ENCODE measurements at places on chromosomes 2 and 18.

DNA sequence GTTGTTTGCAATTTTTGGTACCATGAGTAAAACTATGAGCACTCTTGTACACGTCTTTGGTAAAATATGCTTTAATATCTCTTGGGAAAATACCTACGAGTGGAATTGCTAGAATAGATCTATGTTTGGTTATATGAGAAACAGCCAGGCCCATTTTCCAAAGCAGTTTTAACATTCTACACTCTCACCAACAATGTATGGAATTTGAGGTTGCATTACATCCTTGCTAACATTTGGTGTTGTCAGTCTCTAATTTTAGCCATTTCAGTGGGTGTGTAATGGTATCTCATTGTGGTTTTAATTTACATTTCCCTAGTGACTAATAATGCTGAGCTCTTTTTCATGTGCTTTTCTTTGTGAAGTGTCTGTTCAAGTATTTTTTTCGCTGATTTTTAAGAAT lies 118.9 kb upstream of the TCF4 start:
- peak; percentile 98 for DNase-seq

GRCh38 chr2:16709769-16710168 lies 44.1 kb upstream of the CYRIA start:
- DNase-seq = no peak

GRCh38 chr2:235170016-235170415 lies 218.2 kb downstream of the SH3BP4 start:
- DNase-seq = peak; percentile 93

DNA sequence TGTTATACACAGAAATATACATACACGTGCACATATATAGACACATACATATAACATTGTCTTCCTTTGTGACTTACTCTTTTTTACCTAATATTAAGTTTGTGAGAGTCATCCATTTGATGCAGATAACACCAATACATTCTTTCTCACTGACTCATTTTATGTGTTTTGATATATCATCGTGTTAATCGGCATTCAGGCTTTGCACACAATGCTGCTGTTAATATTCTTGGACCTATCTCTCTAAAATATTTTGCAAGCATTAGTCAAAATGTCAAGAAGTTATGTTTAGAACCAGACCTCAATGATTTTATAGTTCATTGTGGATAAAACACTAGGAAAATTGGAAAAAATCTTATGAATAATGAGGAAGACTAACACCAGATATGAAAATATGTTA lies 441.1 kb downstream of the LRATD1 start:
- peak; percentile 75 for DNase-seq

- no peak for DNase-seq
Observed at GRCh38 chr2:25722224-25722623, 48.8 kb upstream of the DTNB start.

GRCh38 chr18:41378598-41378997 lies 576.4 kb upstream of the PIK3C3 start:
- peak; percentile 65 for DNase-seq

DNA sequence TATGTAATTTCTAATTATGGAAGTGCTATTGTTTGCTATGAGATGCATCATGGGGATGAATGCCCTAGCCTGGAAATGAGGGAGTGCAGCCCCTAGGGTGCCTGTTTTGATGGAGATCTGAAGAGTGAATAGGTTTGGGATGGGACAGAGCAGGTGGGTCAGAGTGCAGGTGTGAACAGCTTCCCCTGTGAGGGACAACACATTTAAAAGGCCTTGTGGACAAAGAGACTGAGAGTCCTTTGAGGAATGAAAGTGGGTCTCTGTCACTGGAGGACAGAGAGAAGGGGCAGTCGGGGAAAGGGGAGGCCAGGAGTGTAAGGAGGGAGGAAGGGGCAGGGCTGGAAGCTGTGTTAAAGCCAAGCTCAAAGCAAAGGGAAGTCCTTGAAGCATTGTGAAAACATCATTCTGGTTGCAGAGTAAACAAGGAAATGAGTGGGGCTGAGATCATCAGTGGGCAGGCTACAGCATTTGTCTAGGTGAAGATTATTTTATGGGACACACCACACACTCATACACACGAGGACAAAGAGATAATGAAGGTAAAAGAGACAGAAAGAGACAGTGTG lies 877.6 kb downstream of the SLC4A3 start:
- peak; percentile 52 for DNase-seq

GRCh38 chr2:169507698-169508097 lies 1.8 kb upstream of the KLHL41 start:
- peak; percentile 37 for DNase-seq

GRCh38 chr2:105749583-105750400 lies 5.1 kb downstream of the NCK2 start:
- no peak for DNase-seq

DNA sequence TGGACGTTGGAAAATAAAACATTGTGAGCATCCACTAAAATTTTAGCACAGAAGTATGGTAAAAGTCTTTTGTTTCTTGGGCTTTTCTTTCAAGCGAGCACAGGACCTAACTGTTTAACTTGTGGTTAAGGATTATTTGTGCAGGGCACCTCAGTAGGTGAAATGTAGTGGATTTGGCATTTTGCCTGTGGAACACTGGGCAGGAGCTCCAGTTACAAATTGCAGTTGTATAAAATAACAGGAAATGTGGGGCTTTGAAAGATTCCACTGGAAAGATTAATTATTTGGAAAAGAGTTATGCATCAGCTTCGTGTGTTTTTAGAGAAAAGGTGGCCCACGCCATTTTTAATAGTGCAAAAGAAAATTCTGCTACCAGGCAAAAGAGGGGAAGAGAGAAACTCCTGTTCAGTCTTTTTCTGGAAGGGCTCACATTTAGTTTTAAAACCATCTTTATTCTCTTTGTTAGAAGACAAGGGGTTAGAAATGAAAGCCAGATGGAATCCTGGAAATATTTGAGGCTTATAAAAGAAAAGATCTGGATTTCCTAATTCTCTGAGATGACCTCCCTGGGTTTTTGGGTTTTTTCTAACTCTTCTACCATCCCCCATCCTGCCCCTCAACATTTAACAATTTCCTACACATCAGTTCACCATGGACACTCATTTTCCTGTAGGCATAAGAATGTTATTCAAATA lies 144.3 kb upstream of the SERTAD2 start:
- DNase-seq = peak; percentile 68

DNA sequence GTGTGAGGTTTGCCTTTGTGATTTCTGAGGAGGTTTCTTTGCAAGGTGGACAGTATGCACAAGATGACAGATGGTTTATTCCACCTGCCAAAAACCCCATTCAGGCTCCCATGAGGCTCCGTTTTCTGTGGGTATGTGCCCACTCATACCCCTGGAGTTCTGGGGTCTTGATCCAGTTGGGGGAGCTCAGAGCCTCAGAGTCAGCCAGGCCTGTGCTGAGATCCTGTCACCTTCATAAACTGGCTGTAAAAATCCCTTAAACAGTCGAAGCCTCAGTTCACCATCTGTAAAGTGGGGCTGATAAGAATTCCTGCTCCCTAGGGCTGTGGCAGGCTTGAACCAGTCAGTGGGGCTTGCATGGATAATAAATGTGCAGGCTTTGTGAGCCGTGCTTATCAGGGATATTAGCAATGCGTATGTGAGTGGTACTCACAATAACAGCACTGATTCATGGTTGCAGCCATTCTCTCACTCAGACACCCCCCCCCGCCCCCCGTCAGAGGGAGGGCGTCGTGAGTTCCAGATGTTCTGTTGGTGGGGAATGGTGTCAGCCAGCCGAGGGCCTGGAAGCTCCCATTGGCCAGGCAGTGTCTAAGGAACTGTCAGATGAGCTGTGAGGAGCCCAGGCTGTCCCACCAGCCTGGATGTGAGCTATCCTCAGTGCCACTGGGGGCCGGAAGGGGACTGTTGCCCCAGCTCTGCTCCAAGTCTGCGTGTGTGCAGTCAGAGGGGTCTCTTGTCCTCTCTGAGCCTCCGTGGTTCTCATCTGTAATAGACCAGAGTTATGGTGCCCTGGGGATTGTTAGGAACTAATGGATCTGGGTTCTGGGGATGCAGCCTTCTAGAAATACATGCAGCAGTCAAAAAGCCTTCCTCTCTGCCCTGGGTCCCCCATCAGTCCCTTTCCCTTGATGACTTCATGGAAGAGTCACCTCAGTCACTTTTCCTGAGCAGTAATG lies 51.7 kb downstream of the KCNIP3 start:
- DNase-seq = peak; percentile 53

GRCh38 chr18:21602299-21602587 lies 1.7 kb upstream of the ESCO1 start:
- DNase-seq = no peak

GRCh38 chr2:33334083-33334482 lies 142.4 kb upstream of the RASGRP3 start:
- DNase-seq = no peak

DNA sequence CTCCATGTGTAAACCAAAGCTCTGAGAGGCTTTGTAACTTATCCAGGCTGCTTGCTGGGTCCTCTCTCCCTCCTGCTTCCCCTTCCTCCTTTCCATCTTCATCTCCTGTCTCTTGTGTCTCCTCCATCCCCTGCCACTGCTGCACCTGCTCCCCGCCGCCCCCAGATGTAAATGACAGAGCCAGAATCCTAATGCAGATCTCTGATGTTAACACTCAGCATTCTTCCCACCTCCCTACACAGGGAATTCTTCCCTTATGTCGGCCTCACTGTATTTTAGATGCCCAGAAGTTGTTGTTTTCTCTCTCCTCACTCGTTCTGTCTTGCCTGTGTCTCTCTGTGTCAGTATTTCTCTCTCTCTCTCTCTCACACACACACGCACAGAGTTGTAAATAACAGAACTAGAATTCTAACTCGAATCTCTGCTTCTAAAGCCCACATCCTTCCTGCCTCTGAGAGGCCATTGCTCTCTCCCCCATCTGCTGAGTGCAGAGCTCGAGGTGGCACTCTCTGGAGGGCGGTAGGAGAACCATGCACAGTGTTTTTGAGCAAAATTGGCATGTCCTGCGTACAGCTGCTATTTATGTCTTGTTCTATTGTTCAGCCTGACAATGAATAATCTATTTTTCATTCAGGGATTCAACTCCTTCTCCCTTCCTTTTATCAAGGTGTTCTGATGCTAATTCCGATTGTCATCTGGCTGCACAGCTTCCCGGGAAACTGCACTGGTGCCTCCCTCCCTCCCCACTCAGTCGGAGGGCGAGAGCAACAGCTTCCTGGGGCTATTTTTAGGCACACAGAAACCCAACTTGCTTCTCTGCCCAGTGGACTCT lies 219.9 kb downstream of the SH3RF3 start:
- no peak for DNase-seq

DNA sequence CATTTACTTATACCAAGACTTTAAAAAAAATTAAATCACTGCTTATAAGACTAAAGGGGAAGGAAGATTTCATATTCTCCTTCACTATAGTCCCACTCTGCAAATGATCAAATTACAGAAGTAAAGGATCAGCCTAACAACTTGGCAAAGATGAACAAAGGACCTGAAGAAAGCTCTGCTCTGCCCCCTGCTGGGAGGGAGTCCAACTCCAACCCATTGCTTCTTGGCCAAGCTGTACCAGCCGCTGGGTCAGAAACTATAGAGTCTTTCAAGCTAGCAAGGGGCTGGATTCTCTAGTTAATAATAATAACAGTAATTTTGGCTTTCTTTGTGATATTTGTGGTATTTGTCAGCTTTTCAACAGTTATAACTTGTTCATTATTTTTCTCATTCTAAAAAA lies 927.0 kb upstream of the CRIM1 start:
- DNase-seq = no peak

GRCh38 chr2:8115966-8116365 lies 565.9 kb upstream of the ID2 start:
- DNase-seq = peak; percentile 88

DNA sequence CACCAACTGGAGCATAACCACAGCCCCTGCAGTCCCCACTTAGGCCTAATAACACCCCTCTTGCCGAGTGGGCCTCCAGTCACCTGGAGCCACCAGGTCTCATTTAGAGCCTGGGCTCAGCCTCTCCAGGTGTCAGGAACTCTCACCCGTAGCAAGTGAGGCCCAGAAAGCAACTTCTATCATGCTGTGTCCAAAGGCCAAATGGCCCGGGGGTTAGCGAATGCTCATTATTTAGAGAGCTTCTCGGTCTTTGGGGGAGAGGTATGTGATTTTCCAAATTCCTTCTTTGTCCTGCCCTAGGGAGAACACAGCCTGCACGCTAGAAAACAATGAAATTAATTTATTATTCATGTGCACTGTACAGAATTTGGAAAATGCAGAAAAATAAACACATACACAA lies 109.9 kb upstream of the PTPRM start:
- DNase-seq = no peak

- no peak for DNase-seq
Observed at GRCh38 chr2:69939722-69940121, 21.7 kb downstream of the ASPRV1 start.

- DNase-seq = peak; percentile 58
Observed at GRCh38 chr2:9813312-9814128, 29.8 kb upstream of the TAF1B start.

- peak; percentile 83 for DNase-seq
Observed at GRCh38 chr2:37189452-37190153, 1.1 kb upstream of the SULT6B1 start.

DNA sequence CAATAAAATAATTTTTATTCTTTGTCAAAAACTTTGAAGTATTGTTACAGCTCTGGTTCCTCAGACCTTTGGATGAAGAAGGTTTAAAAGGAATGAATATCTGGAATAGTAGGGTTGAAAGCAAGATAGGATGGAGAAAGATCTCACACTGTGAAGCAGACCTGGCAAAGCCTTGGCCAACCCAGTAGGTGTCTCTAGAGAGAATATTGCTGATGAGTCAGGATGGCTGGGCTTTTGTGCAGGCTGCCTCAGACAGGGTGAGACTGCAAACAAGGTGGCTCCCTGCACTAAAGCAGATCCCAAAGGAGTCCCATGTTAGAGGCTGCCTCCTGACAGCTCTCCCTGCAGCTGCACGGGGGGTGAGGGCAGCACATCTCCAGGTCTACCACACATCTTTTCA lies 226.0 kb upstream of the ITGA4 start:
- no peak for DNase-seq

DNA sequence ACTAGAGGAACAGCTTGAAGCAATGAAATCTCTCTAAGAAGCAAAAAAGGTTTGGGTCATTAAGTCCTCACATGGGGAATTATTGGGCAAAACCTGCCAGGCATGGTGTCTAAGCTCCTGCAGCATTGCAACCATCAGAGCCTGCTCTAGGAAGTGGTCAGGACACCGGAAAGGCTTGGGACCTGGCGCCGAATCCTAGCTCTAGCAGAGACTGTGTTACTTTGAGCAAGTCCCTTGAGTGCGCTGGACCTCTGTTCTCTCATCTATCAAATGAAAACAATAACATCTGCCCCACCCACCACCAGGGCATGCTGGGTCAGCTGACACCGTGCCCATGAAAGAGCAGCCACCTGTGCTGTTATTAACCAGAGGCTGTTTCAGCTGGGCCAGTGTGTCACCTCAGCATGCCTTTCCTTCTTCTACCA lies 6.3 kb downstream of the TMEM127 start:
- no peak for DNase-seq

DNA sequence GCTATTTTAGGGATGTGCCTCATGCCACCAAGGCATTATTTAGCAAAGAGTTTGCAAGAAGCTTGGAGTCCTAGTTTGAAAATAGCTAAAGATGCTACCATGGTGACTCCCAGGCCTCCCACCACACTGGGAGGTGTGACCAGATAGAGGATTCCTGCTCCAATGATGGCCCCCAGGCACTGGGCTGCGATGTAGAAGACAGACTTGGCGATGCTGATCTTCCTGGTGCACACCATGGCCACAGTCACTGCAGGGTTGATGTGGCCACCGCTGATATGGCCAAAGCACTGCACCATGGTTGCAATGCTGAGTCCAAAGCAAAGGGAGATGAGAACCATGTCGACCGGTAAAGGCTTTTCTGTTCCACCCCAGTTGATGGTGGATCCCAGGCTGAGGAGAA lies 3.4 kb downstream of the AQP4 start:
- no peak for DNase-seq
